NCI-H510A treated with DMSO at 0.1 percent for 48 hours (cell line): ENCODE measurements at places on chromosomes 3 and 15.

DNA sequence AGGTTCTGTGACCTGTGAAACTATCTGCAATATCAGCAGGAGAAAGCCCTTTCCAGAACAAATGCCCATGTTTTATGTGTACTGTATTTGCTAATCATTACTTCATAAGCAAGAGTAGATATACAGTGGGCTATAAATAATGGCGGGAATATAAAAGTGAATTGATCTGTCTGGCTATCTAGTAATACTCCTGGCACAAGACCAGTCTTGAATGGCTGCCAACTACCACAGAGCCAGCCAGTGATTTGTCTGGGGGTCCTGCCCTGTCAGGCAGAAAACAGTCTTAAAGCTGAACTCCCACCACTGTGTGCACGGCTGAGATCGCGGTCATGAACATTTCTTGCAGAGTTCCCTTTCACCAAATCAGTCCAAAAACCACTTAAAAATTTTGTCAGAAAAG lies 176.3 kb downstream of the MEIS2 start:
- DNase-seq: no peak

DNA sequence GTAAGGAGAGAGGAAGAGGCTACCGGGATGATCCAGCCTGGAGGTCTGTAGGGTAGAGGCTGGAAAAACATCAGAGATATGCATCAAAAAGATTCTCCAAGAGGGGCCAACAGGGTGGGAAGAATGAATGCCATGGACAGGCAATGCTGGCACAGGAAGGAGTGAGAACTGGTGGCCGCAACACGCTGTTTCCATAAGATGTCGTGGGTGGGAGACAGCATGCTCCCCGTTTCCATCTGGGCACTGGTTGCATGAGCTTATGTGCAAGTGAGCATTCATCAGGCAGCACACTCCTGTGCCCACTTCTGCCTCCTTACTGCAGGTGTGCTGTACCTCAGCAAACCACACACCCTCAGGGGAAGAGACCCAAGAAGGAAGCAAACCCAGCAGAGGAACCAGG lies 59.4 kb downstream of the GABRB3 start:
- no peak for DNase-seq

DNA sequence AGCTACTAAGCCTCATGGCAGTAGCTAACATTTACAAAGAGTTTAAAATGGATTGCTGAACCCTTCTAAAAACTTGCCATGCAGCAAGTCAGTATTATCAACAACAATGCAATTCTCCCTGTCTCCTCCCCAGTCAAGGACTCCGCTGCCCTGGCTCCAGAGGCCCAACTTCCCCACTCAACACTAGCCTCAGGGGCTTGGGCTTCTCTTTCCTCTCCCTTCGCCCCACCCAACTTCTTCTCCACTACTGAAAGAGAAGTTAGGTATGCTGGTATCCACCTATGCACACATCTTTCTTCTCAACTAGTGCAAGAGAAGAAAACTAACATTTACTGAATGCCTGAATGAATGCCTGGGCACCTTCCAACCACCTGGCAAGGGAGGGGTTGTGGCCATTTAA lies 30.7 kb downstream of the TLE3 start:
- no peak for DNase-seq

GRCh38 chr15:60729850-60730458 lies 251.0 kb upstream of the ICE2 start:
- DNase-seq: no peak

- DNase-seq: peak; percentile 58
Observed at GRCh38 chr3:161371441-161372320, at the start of gene SPTSSB. Gene SPTSSB (minus strand): TSS chr3:161371517. CDS start chr3:161346323, 25,194 bp downstream.

GRCh38 chr3:153448151-153448829 lies 286.3 kb downstream of the RAP2B start:
- no peak for DNase-seq

- no peak for DNase-seq
Observed at GRCh38 chr3:139307072-139307491, 36.7 kb upstream of the MRPS22 start.

GRCh38 chr15:74595271-74595670 lies 20.4 kb upstream of the CLK3 start:
- no peak for DNase-seq

- DNase-seq: no peak
Observed at GRCh38 chr3:177437513-177438337, 240.4 kb upstream of the TBL1XR1 start.

- no peak for DNase-seq
Observed at GRCh38 chr3:81354119-81354518, 407.3 kb downstream of the GBE1 start.

DNA sequence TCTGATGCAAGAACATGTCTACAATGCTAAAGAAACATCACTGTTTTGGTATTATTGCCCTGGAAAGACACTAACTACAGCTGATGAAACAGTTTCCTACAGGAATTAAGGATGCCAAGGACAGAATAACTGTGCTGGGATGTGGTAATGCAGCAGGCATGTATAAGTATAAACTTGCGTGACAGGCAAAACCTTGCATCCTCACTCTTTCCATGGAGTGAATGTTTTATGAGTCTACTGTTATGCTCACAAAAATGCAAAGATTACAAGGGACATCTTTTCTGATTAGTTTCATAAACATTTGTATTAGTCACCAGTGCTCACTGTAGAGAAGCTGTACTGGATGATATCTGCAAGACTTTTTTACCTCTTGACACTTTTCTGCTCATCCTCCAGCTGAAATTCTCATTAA lies 143.6 kb downstream of the NAALADL2 start:
- no peak for DNase-seq

- DNase-seq: no peak
Observed at GRCh38 chr3:24657870-24658510, 163.3 kb upstream of the THRB start.

DNA sequence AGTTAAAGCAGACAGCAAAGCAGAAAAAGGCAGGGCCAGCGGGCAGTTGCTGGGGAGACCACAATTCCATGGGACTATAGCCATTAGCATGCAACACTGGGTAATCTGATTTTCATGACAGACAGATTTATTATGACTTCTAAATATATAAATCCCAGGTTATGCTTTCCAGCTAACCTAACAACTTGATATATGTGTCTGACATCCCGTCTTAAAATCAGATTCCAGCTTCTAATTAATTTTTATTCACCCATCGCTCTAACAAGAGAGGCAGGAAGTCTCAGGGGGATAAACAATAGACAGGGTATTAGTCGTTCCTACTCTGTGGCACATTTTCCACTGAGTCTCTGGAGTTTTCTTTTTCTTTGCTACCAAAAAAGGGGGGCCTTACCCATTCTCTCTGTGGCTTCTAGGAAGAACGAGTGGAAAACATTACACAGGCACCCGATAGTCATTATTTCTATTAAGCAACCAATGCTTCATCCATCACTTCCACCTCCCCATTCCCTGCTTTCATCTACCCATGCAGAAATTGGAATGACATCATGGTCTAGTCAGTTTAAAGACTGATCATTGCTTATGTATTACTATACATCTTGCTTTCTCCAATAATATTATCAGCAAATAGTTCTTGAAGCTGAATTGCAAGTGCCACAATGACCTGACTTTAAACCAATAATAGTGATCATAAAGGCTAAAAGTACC lies 173.1 kb downstream of the FHIT start:
- no peak for DNase-seq

DNA sequence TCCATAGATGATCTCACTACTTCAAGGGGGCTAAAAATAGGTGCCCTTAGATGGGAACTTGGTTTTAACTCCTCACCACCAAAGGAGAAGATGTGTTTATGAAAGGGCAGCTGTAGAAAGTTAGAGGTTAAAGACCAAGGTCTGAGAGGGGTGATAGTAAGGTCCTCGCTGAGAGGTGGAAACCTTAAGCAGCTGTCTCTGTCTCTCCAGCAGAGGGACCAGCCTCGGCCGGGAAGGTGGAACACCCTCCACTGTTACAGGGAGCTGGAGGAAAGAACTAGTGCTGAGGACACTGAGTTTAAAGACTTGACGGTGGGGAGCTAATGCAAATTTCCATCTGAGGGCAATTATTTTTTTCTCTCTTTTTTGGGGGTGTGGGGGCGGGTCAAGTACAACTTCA lies 8.9 kb upstream of the RLBP1 start:
- DNase-seq: no peak

- no peak for DNase-seq
Observed at GRCh38 chr15:101805605-101806345, 2.5 kb downstream of the OR4F6 start.

DNA sequence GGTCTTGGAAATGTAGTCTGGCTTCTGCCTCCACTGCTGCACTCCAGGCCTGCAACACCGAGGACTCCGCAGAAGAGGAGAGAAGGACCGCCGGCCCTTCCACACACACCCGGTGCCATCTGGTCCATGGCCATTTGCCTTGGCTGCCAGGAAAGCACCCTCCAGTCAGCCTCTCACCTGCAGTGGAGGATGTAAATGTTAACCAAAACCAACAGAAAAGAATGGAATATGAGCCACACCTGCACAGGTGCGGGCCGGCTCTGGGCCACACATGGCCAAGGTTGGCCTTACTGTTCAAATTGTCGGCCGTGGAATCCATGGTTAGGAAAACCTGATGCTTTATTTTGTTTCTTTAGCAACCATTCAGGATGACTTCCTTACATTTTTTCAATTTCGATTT lies 178.3 kb upstream of the C2CD4B start:
- no peak for DNase-seq

DNA sequence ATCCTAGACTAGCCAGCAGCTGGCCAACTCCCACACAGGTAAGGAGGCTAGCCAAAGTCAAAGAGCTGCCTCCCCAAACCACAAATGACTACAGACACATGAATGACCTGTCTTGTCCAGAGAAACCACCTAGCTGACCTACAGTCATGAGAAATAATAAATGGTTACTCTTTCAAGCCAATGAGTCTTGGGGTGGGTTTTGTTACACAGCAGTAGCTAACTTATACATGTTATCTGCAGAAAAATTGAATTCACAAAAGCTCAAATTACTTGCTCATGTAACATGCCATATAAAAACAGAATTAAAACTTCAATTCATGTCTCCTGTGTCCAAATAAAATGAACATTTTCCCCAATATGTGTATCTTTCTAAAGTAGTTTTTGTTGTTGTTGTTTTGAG lies 307.4 kb upstream of the NR2F2 start:
- DNase-seq: no peak

DNA sequence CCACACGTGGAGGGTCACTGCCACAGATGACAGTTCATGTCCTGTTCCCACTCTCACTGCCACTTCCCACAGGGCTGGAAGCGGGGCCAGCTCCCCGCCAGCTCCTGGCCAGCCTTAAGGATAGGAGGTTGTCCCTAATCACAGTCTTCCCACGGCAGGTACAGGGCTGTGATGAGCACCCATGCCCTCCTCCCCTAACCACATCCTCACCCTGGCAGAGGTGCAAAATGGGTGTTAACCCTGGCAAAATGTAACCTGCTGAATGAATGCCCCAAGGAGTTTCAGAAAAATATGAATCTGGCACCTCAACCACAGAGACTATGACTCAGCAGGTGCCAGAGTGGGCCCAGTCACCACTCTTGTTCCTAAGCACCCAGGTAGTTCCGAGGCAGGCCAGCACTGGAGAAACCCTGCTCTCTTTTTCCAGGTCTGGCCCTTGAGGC lies 185.1 kb upstream of the TPM1 start:
- DNase-seq: no peak

- DNase-seq: no peak
Observed at GRCh38 chr3:197997936-197998335, 37.9 kb downstream of the LMLN start.

- DNase-seq: no peak
Observed at GRCh38 chr3:112086875-112087524, 811 bp downstream of the C3orf52 start.

DNA sequence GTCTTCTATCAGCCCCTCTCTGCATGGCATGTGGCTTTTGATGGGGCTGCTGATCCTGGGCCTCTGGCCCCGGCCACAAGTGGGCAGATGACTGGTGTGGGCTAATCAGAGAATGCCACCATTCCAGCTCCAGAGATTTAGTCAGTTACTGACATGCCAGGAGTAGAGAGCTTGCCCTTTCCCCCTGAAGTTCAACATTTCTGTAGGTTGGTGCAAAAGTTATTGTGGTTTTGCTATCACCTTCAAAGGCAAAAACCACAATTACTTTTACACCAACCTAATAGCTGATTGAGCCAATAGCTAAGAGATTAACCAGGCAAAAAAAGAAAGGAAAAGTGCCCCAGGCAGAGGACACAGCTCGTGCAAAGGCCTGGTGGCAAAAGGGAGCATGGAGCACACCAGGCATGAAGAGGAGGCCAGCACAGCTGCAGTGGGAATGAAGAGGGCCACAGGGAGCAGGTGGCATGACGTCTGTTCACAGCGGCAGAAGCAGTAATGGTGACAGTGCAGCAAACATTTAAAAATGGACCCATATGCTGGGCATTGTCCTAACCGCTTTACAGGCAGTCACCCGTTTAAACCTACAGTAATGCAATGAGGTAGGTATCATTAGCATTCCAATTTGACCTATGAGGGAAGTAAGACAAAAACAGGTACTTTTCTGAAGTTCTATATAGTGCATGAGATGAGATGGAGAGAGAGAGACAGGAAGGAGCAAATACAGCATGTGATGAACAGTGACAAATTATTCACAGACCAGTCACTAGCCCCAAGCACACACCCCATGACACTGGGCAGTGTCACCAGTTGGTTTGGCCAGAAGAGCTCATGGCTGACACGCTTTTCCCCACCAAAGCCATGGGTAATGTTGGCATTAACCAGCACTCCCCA lies 373.0 kb upstream of the PROK2 start:
- peak; percentile 52 for DNase-seq
